ENCODE measurements at places on chromosomes 2 and 18. TPM values are rescaled to one million over a fixed set of nuclear protein-coding genes. Genes with fewer than 3 reads are reported as not detected.

GRCh38 chr18:2906704-2907549 lies 60.1 kb downstream of the EMILIN2 start:
- H3K4me1 ChIP-seq, result peaks cover 20% of the 10 kb centered on the region
- no peak overlapping the region for H3K4me3 ChIP-seq
- H3K27ac ChIP-seq, result peak overlapping the region; percentile 67
- peak; percentile 59 for DNase-seq

- H3K36me3 ChIP-seq, result no peaks in the 10 kb centered on the region
- no peaks in the 10 kb centered on the region for H3K27me3 ChIP-seq
- H3K27ac ChIP-seq, result no peak overlapping the region
- no peak for DNase-seq
- no peaks in the 10 kb centered on the region for H3K4me1 ChIP-seq
- no peak overlapping the region for H3K4me3 ChIP-seq
Observed at GRCh38 chr2:165777522-165778186, 16.4 kb downstream of the GALNT3 start.

DNA sequence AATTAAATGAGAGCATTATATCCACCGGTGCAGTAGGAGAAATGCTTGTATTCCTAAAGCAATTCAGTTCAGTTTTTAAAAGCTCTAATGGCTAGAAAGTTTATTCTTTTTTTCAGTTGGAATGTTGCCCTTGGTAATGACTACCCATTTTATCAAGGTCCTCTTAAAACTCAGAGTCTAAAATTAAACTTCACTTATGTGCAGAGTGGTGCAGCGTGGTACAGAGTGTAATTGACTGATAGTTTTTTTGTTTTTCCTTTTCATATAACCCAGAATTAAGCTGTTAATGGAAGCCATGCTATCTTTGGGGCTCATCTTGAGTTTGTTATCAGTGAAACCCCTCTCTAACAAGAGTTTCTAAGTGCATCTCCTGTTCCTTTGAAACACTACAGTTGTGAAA lies 21.4 kb downstream of the NCOA1 start:
- DNase-seq, result no peak
- no peaks in the 10 kb centered on the region for H3K27me3 ChIP-seq
- H3K4me1 ChIP-seq, result peaks cover 41% of the 10 kb centered on the region
- no peaks in the 10 kb centered on the region for H3K36me3 ChIP-seq
- H3K27ac ChIP-seq, result no peak overlapping the region

GRCh38 chr2:7096726-7097352 lies 179.6 kb downstream of the RNF144A start:
- H3K27me3 ChIP-seq, result no peaks in the 10 kb centered on the region
- peak; percentile 4 for DNase-seq
- no peaks in the 10 kb centered on the region for H3K36me3 ChIP-seq
- H3K4me3 ChIP-seq, result no peak overlapping the region
- H3K4me1 ChIP-seq, result peaks cover 9% of the 10 kb centered on the region
- no peak overlapping the region for H3K27ac ChIP-seq

DNA sequence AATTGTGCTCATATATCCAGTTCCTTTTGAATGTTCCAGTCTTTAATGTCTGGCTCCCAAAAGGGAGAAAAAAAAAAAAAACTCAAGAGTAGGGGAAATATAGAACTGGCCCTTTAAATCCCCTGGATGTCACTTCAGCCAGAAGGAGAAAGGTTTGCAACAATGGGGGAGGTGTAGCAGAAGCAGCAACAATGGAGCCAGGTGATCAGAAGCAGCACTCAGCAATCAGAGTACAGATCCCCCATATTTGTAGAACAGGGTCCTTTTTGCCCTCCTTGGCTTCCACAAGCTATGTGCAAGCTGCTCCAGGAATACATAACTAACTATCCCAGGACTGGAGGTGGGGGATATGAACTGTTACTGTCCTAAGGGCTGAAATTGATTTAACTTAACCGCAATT lies 25.8 kb upstream of the ZNF397 start:
- no peaks in the 10 kb centered on the region for H3K36me3 ChIP-seq
- H3K4me1 ChIP-seq, result no peaks in the 10 kb centered on the region
- H3K27ac ChIP-seq, result no peak overlapping the region
- no peaks in the 10 kb centered on the region for H3K27me3 ChIP-seq
- DNase-seq, result no peak
- H3K4me3 ChIP-seq, result no peak overlapping the region

GRCh38 chr2:99694331-99694730 lies 204.5 kb upstream of the REV1 start:
- no peak overlapping the region for H3K4me3 ChIP-seq
- H3K27ac ChIP-seq, result no peak overlapping the region
- no peaks in the 10 kb centered on the region for H3K4me1 ChIP-seq
- no peak for DNase-seq

- no peaks in the 10 kb centered on the region for H3K27me3 ChIP-seq
- no peaks in the 10 kb centered on the region for H3K4me1 ChIP-seq
- no peaks in the 10 kb centered on the region for H3K36me3 ChIP-seq
- H3K27ac ChIP-seq, result no peak overlapping the region
- no peak overlapping the region for H3K4me3 ChIP-seq
Observed at GRCh38 chr2:102592601-102593000, 26.8 kb upstream of the SLC9A2 start.

DNA sequence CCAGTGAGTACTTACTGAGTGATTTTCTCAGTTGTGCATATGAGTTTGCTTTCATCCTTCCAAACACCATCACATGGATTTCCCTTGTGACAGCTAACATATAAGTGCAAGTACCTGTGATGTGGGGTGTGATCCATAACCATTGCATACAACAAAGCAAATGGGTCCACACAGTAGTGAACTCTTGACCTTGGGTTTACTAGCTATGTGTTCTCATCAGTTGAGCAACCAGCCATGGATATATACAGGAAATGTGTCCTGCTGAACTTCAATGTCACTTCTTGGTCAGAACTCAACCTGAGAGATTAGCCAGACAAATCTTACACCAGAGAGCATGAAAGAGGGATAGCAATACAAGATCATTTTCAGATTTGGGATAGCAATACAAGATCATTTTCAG lies 420.9 kb upstream of the KCNH7 start:
- H3K36me3 ChIP-seq, result no peaks in the 10 kb centered on the region
- DNase-seq, result no peak
- H3K27me3 ChIP-seq, result no peaks in the 10 kb centered on the region
- no peak overlapping the region for H3K4me3 ChIP-seq
- H3K27ac ChIP-seq, result no peak overlapping the region
- no peaks in the 10 kb centered on the region for H3K4me1 ChIP-seq

DNA sequence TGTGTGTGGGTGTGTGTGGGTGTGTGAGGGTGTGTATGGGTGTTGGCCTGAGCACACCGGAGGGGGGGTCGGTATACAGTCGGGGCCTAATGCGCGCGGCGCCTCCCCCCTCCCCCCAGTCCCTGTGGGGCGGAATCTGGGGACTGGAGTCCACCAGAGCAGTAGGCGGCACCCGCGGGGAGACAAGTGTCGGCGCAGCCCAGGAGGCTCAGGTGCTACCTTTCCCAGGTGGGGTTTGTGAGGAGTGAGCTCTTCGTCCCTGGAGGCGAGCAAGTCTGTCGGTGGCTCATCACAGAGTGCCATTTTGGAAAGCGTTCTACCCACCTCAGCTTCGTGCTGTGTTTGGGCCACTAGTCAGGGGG lies 2896.1 kb upstream of the TEKT4 start:
- DNase-seq, result no peak
- H3K36me3 ChIP-seq, result no peaks in the 10 kb centered on the region
- H3K4me1 ChIP-seq, result no peaks in the 10 kb centered on the region
- H3K4me3 ChIP-seq, result no peak overlapping the region
- H3K27ac ChIP-seq, result no peak overlapping the region
- H3K27me3 ChIP-seq, result no peaks in the 10 kb centered on the region

DNA sequence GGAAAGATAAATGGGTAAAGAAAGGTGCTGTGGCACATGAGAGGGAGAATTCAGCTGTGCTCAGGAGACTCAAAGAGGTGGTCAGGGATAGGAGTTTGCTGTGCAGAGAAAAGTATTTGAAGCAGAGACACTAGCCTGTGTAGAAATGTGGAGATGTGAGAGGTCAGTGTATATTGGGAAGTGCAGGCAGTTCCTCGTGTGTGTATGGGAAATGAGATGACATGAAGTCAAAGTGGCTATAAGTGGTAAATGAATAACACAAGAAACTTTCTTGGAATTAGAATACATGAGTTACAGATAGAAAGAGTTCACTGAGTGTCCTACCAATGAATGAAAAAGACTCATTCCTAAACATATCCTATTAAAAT lies 11.6 kb downstream of the MAP3K20 start:
- no peak overlapping the region for H3K4me3 ChIP-seq
- DNase-seq, result no peak
- H3K27ac ChIP-seq, result no peak overlapping the region
- no peaks in the 10 kb centered on the region for H3K36me3 ChIP-seq

DNA sequence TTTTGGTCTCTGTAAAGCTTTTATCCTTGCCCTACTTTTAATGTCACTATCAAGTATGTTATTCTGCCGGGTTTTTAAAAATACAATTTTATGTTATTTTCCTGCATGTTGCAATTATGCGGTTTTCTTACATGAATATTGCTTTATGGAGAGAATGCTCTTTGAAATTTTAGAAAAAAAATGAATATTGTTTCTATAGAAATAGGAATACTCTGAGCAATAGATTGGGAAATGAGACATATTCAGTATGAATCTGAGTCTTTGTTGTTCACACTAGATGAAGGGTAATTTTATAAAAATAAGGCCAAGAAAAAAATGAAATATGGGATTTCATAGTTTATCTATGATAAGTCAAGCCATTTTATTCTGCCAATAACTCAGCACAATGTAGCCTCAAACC lies 142.2 kb upstream of the DTNA start:
- H3K27ac ChIP-seq, result no peak overlapping the region
- no peak overlapping the region for H3K4me3 ChIP-seq
- no peak for DNase-seq
- no peaks in the 10 kb centered on the region for H3K27me3 ChIP-seq

- DNase-seq, result no peak
- H3K27me3 ChIP-seq, result no peaks in the 10 kb centered on the region
- no peak overlapping the region for H3K27ac ChIP-seq
- H3K36me3 ChIP-seq, result peaks cover 3% of the 10 kb centered on the region
- H3K4me1 ChIP-seq, result no peaks in the 10 kb centered on the region
Observed at GRCh38 chr2:70374616-70375015, 72.7 kb upstream of the FAM136A start.

- H3K27ac ChIP-seq, result no peak overlapping the region
- H3K27me3 ChIP-seq, result no peaks in the 10 kb centered on the region
- no peaks in the 10 kb centered on the region for H3K4me1 ChIP-seq
- no peak overlapping the region for H3K4me3 ChIP-seq
- no peak for DNase-seq
- no peaks in the 10 kb centered on the region for H3K36me3 ChIP-seq
Observed at GRCh38 chr2:226130192-226130591, 669.4 kb downstream of the IRS1 start.

- no peaks in the 10 kb centered on the region for H3K36me3 ChIP-seq
- peak; percentile 41 for DNase-seq
- H3K27ac ChIP-seq, result peak overlapping the region; percentile 79
- H3K4me3 ChIP-seq, result no peak overlapping the region
- H3K27me3 ChIP-seq, result no peaks in the 10 kb centered on the region
- peaks cover 96% of the 10 kb centered on the region for H3K4me1 ChIP-seq
Observed at GRCh38 chr18:2964361-2965010, 48.5 kb downstream of the LPIN2 start.

- H3K27ac ChIP-seq, result no peak overlapping the region
- no peaks in the 10 kb centered on the region for H3K27me3 ChIP-seq
Observed at GRCh38 chr2:133241224-133241571, 327.1 kb downstream of the NCKAP5 start.

The DLGAP1 gene
- 0.17 TPM for total RNA-seq

The PLCD4 gene
- total RNA-seq, result 0.30 TPM

The CD8B2 gene
- not detected for total RNA-seq

The SULT6B1 gene
- total RNA-seq, result not detected

The GAREM1 gene
- 0.28 TPM for total RNA-seq

The CLEC4F gene
- not detected for total RNA-seq

The FAM228A gene
- total RNA-seq, result 0.36 TPM

The DSC2 gene
- not detected for total RNA-seq

The CD302 gene
- total RNA-seq, result 0.81 TPM

The BMP10 gene
- not detected for total RNA-seq

The SH3RF3 gene
- total RNA-seq, result 2.2 TPM

The LINC00305 gene
- not detected for total RNA-seq

The SGPP2 gene
- total RNA-seq, result 8.8 TPM
